Stimulated activated CD8-positive, alpha-beta memory T cell treated with anti-CD3 and anti-CD28 coated beads, Interleukin-7, amount 100 ng/mL, for 24 hours (primary cell): ENCODE measurements at places on chromosomes 16 and 17.

DNA sequence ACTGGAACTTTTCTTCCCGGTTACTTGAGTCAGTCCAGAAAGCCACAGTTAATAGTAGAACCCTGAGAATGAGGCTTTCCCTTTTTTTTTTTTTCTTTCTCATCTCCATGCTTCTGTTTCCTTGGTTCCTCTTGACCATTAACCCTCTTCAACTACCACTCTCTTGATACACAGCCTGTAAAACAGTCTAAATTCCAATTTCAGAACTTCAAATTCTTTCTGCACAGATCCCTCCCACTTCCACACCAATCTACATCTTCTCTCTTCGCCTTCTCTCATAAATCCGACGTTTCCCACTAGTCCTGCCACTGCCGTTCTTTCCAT lies 588 bp downstream of the METTL16 start:
- no peak for DNase-seq

DNA sequence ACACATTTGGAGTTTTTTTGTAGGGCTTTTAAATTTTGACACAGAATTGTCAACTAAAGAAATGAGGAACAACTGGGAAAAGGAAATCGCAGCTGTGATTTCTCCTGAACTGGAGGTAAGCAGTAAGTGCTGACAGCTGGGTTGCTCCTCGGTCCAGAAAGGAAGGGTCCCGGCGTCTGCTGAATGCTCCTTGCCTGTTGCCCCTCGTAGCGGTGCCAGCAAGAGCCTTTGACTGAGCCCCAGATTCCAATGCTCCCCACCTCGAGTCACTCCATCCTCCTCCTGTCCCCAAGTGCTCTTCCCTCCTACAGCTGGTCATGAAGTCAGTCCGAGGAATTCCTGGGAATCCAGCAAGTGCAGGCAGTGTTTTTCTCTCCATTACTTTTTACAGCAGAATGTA lies 32.0 kb upstream of the ENDOV start:
- DNase-seq = no peak

- no peak for DNase-seq
Measured at GRCh38 chr17:73592501-73592961, 51.7 kb downstream of the SDK2 start.

DNA sequence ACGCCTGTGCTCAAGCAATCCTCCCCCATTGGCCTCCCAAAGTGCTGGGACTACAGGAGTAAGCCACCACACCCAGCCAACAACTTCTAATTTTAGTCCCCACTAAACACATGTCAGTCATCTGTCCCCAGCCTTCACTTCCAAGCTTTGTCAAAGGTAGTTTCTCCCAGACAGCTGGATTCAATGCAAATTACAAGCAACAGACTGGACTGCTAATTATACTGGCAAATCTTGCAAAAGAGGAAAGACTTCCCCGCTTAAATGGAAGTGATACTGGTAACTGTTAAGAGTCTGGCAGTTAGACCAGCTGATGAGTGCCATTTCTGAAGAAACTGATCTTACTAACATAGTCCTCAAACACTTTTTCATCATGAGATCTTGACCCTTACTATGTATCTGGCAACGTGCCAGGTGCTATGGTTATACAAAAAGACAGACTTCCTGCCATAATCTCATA lies 8.2 kb upstream of the GGA2 start:
- no peak for DNase-seq

DNA sequence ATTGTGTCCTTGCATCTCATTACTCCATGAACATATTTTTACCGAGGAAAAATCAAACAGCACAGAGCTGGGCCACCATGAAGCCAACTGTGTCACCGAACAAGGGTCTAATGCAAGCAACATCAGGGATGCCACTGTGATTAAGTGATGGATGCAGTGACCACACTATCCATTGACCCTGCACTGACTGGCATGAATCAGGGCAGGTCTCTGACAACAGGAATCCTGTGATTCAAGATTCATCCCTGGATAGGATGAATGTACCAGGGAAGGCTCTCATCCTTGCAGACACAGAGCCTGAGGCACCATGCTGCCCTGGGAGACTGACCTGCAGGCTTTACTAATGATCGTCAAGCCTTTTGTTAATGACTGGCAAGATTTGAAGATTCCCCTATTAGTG lies 41.5 kb upstream of the ZFHX3 start:
- no peak for DNase-seq

- no peak for DNase-seq
Measured at GRCh38 chr16:79369796-79370195, 230.7 kb downstream of the MAF start.

GRCh38 chr17:77606865-77607210 lies 351.7 kb upstream of the TNRC6C start:
- DNase-seq = no peak

- DNase-seq = peak; percentile 88
Measured at GRCh38 chr17:47720754-47721533, 12.1 kb upstream of the TBX21 start.

DNA sequence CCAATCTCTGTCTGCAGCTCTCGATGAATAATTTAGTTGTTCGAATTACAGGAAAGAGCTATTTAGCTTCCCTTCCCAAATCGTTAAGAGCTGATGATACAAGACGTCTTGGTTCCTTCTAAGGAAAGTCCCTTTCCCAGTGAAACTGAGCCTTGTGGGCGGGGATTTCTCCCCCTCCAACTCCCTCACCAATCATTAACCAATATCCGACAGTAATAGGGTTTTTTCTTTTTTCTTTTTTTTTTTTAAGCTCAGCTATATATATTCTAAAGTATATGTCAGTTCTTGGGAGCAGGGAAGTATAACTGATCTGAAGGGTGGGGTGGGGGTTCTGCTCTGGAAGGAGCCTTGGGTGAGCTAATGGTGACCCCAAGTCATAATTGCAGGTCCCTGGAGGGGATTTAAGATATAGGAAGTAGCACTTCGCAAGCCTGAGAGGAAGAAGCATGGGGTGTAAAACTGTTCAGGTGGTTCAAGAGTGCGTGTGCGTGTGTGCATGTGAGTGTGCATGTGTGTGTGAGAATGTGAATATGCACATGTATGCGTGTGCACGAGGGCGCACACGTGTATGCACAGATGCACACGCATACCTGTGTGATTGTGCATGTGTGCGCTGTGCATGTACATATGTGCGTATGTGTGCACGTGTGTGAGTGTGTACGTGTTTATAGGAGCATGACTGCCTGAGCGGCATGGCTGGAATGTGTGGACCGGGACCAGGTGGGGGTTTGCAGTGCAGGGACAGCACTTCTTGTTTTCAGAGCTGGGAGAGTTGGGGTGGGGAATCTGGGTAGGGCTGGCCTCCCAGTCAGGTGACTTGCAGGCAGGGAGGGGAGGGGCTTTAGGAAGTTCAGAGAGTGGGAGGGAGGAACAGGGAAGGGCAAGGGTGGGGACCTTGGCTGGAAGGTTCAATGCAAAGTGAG lies 42.7 kb downstream of the SOCS3 start:
- no peak for DNase-seq

- DNase-seq = no peak
Measured at GRCh38 chr16:52101246-52101645, 445.7 kb downstream of the TOX3 start.

GRCh38 chr17:13518261-13519000 lies 83.3 kb downstream of the HS3ST3A1 start:
- no peak for DNase-seq

GRCh38 chr16:70290949-70291519 lies 1.7 kb upstream of the AARS1 start:
- no peak for DNase-seq

DNA sequence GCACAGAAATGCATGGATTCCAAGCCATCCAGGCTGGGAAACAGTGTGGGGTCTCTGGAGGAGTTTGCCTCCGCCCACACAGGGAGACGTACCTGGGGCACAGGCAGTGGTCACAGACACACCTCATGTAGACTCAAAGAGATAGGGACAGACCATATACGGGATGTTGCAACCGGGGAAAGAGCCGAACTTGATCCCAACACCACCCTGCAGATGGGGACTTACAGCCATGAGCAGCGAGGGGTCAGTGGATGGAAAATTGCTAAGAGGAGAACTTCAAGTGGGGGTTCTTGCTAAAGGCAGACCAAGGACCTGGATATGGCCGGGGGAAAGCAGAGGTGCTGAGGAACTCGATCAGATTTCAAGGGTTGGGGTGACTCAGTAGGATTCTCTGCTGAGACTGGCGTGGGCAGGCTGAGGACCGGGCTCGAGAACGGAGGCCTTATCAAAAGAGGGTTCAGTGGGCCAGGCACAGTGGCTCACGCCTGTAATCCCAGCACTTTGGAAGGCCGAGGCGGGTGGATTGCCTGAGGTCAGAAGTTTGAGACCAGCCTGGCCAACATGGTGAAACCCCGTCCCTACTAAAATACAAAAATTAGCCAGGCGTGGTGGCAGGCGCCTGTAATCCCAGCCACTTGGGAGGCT lies 12.0 kb upstream of the DNAH17 start:
- no peak for DNase-seq

- no peak for DNase-seq
Measured at GRCh38 chr17:76354317-76354729, 607 bp upstream of the PRPSAP1 start.

GRCh38 chr17:16915752-16916556 lies 56.0 kb downstream of the TNFRSF13B start:
- peak; percentile 4 for DNase-seq

DNA sequence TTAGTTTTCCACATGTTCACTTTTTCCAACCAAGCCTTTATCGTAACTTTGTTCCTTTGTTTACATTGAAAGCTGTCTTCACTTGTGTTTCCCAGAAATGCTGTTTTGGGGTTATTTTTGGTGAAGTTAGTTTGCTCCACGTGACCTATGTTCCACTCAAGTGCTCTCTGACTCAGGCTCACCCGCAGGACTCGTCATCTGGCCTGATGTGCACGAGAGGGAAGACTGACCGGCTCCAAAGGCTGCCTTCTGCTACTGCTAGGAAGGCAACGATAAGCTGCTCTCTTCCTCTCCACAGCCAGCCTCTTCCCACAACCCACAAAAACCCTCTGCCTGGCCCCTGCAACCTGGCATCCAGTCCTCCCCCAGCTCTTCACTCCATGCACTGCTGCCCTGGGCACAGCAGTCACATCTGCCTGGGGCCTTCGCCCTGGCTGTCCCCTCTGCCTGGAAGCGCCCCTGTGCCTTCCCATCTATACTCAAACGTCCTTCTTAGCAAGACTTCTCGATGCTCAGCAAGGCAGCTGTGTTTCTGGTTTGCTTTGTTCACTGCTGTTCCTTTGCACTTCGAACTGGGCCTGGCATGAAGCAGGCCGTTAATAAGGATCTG lies 28.0 kb downstream of the ZCCHC14 start:
- DNase-seq = no peak

DNA sequence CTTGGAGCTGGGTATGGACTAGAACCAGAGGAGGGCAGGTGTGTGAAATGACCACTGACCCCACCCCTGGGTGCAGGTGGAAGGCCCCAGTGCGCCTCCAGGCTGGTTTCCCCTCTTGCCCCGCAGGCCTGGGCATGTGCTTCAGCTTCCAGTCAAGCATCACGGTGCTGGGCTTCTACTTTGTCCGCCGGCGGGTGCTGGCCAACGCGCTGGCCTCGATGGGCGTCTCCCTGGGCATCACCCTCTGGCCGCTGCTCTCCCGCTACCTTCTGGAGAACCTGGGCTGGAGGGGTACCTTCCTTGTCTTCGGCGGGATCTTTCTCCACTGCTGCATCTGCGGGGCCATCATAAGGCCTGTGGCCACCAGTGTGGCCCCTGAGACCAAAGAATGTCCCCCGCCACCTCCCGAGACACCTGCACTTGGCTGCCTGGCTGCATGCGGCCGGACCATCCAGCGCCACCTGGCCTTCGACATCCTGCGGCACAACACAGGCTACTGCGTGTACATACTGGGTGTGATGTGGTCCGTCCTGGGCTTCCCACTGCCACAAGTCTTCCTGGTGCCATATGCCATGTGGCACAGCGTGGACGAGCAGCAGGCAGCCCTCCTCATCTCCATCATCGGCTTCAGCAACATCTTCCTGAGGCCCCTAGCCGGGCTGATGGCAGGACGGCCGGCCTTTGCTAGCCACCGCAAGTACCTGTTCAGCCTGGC lies 9.7 kb upstream of the ARMC7 start:
- no peak for DNase-seq

DNA sequence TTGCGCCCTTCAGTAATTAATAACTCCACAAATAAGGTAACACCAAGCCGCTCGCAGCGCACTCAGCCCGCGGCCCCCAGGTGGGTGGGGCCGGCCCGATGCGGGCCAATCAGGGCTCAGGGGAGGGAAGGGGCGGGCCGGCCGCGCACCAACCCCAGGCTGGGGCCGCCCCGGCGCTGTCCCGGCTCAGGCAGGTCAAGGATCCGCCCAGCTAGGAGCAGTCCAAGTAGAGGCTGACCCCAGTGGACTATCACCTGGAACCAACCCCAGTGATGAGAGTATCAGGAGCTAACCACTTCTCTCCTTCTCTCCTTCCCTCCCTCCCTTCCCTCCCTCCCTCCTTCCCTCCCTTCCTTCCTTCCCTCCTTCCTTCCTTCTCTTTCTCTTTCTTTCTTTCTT lies 110.8 kb downstream of the C16orf78 start:
- DNase-seq = no peak
